ENCODE measurements at places on chromosomes 1 and 21. TPM values are rescaled to one million over a fixed set of nuclear protein-coding genes. Genes with fewer than 3 reads are reported as not detected.

GRCh38 chr1:200905411-200906052 is 10.8 kb downstream of the INAVA start:
- DNase-seq, result no peak
- H3K4me3 ChIP-seq, result no peak overlapping the region
- no peaks in the 10 kb centered on the region for H3K27me3 ChIP-seq

GRCh38 chr1:151702936-151703335 is 13.7 kb downstream of the CELF3 start:
- no peaks in the 10 kb centered on the region for H3K36me3 ChIP-seq
- no peak overlapping the region for H3K4me3 ChIP-seq
- no peaks in the 10 kb centered on the region for H3K4me1 ChIP-seq
- H3K27me3 ChIP-seq, result no peaks in the 10 kb centered on the region

DNA sequence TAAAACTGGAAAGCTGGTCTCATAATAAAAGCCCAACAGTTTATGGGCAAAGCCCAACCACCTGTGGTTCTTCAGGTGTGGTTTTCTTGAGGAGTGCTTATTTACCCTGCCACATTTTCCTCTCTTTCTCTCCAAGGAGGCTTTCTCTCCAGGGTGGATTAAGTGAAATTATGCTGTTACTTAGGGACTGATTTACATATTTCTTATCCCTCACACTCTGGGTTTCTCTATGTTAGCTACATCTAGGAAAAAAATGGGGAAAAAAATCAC is 4.8 kb downstream of the TBX19 start:
- no peaks in the 10 kb centered on the region for H3K4me1 ChIP-seq
- H3K4me3 ChIP-seq, result no peak overlapping the region
- no peaks in the 10 kb centered on the region for H3K27me3 ChIP-seq
- H3K36me3 ChIP-seq, result no peaks in the 10 kb centered on the region
- H3K27ac ChIP-seq, result no peak overlapping the region

DNA sequence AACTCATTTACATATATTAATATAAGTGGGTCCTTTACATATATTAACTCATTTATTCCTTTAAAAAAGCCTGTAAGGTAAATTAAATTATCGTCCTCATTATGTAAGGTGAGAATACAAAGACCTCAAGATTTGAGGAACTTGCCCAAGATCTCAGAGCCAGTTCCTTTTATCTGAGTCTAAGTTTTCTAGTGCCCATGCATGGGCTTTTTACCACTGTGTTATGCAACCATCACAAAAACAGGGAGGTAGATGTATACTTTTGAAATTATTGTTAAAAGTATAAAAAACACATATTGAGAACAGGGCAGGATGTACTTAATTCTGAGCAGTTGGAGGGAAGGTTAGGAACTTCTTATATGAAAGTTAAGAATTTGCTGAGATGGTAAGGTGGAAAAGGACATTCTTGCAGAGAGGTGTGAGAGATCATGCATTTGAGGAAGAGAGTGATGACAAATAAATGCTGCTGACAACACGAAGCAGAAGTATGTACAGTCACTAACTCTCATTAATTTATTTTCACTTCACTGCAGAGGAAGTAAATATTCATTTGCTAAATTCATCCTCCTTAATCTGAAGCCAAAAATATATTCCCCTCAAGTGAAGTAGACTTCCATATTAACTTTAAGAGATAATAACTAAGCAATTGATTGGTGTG is 28.9 kb upstream of the LYPLAL1 start:
- no peaks in the 10 kb centered on the region for H3K36me3 ChIP-seq
- no peaks in the 10 kb centered on the region for H3K4me1 ChIP-seq
- H3K27ac ChIP-seq, result no peak overlapping the region
- H3K27me3 ChIP-seq, result no peaks in the 10 kb centered on the region

RSPH1 gene
- total RNA-seq, result 0.60 TPM

SZRD1 gene
- total RNA-seq, result 72.1 TPM
